Effector CD4-positive, alpha-beta T cell (primary cell): ENCODE measurements at places on chromosomes 6 and 20.

GRCh38 chr6:159467473-159468041 lies 225.5 kb downstream of the SOD2 start:
- DNase-seq = no peak

DNA sequence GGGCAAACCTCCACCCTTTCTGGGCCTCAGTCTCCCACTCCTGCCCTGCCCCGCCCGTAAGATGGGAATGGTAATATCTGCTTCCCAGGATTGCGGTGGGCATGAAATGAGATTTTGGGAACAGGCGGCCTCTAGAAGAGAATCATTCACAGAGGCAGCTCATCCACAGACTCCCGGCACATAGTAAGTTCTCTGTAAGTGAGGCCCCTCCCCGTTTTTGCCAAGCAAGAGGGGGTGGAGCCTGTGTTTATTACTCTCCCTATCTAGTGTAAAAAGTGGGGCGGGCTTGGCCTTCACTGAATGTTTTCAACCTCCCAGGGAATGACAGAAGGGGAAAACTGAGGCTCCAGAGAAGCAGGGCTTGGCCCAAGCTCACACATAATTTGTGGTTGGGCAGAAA lies 20.0 kb downstream of the SUN5 start:
- no peak for DNase-seq

- no peak for DNase-seq
These were observed 139.3 kb upstream of the PHACTR1 start for GRCh38 chr6:12577124-12577850.

- DNase-seq = no peak
These were observed 42.1 kb downstream of the BFSP1 start for GRCh38 chr20:17488916-17489600.

- no peak for DNase-seq
These were observed 159.8 kb downstream of the TFAP2C start for GRCh38 chr20:56788671-56789610.

DNA sequence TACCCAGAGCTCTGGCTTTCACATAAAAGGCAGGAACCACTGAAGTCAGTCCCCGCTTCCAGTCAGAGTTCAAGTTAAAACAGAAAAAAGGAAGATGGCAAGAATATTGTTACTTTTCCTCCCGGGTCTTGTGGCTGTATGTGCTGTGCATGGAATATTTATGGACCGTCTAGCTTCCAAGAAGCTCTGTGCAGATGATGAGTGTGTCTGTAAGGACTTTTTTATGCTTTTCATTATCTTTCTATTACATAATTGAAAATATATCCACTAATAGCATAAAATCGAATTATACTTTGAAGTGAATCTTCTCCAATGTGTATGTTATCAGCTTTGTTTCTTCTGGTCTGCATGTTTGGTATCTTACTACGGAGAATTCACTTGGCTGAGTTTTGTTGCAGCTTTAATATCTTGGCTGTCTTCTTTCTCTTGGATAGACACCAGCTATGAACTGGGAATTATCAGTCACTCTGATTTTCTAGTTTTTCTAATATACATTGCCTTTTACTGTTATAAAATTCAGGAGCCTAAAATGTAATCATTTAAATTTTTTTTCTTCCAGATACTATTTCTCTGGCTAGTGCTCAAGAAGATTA lies at the start of gene OTOR:
Gene OTOR, plus strand, starts transcription at position 51 of the 593 bp plus-strand sequence. Its CDS starts 44 bp downstream, at position 95.
- no peak for DNase-seq

GRCh38 chr20:37389844-37390275 lies 43.9 kb downstream of the SRC start:
- no peak for DNase-seq

DNA sequence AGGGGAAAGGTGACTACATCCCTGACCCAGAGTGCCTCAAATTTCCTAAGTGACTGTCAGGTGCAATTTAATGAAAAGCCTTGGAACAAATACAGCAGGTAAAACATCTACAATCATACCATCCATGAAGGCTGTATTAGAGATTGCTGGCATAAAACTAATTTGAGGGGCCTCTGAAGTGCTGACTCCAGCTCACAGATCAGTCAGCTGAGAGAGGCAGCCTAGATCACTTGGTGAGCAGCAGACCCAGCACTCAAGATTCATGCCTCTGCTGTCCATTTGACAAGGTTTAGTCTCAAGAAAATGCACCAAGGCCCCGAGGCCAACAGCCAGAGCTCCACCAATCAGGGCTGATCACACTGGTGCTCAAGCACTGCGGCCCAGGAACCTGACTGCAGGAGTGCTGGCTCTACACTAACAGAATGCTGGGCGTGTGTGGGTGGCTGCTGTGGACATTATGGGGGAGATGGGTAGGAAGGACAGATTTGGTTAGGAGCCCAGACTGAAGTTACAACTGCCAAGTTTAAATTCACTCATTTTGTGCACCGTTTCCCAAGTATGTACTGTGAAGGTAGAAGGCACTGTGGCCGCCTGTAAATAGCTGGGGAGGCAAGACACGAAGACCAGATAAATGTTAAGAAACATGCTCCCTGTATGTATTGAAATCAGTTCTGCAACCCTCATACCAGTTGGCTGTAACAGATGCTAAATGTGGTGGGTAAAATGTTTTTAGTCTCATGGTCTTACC lies 28.2 kb downstream of the SNX5 start:
- no peak for DNase-seq

GRCh38 chr20:17568972-17569521 lies 828 bp upstream of the DSTN start:
- DNase-seq = no peak

DNA sequence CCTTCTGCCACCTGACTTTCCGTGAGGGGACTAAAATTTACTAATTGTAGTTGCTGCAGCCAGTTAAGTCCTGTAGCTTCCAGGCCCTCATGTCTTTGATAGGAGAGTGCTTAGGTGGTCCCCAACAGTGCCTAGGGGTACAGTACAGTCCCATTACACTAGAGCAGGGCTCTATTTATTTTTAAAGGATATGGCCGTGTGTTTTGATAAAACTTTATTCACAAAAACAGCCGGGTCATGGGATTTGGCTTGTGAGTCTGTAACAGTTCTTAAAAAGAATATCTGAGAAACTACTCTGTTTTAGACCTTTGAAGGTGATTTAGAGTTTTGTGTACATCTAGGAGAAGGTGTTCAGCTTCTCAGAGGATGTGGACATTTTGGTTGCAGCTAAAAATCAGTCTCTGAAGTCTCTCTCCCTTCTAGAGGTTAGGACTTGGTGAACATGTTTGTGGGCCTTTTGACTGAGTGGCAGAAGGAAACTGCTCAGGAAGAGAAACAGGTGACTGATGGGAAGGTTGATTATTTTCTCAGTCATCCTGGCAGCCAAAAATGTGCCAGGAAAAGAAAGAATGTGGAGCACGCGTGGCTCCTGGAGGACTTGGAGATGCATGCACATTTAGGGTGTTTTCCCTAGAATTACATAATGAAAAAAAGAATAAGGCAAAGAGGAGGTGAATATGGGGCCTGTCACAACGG lies 57.4 kb downstream of the VAPB start:
- DNase-seq = no peak

- no peak for DNase-seq
These were observed 82.4 kb downstream of the IRF4 start for GRCh38 chr6:473768-474452.

DNA sequence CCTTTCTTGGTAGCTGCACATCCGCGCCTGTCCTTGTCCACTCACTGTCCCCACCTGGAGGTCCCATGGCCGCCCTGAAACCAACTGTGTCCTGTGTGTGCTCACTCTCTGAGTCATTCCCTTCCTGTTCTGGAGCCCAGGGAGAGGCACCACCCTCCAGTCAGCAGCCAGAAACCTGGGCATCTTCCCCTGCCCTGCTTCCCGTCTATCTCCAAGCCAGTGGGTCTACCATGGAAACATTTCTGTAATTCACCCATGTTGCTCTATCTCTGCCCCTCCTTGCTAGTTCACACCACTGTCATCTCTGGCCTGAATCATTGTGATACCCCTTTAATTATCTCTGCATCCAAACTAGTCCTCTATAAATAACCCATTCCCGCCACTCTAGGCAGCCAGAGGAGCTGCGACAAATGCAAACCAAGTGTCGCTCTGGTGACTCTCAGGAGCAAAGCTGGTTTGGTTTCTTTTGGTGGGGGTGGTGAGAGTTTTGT lies 28.8 kb upstream of the SYNJ2 start:
- DNase-seq = no peak

DNA sequence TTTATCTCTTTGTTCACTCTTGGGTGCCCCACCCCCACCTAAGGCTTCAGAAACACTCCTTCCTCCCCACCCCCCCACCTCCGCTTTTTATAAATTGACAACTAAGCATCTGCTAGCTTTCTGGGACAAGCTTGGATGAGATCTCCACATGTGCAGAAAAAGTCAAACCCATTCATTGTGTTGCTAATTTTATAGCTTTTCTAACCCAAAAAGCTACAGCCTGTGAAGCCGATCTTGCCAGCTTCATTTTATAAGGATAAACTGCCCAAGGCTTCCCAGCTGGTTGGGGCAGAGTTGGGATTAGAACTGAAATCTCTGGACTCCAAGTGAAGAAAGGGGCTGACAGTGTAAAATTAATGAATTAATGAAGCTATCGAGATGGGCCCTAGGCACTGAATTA lies 24.1 kb downstream of the BPIFB4 start:
- DNase-seq = no peak

GRCh38 chr20:52062452-52063209 lies 128.9 kb downstream of the ZFP64 start:
- DNase-seq = no peak

- no peak for DNase-seq
These were observed 111.1 kb upstream of the MCHR2 start for GRCh38 chr6:100105138-100105537.

DNA sequence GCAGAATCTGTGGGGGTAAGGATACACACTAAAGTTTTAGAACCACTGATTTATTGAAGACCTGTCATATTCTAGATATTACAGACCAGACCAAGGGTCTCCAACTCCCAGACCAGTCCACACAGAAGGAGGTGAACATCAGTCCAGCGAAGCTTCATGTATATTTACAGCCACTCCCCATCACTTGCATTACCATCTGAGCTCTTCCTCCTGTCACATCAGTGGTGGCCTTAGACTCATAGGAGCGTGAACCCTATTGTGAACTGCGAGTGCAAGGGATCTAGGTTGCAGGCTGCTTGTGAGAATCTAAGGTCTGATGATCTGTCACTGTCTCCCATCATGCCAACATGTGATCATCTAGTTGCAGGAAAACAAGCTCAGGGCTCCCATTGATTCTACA lies 5.0 kb upstream of the BCLAF1 start:
- no peak for DNase-seq

DNA sequence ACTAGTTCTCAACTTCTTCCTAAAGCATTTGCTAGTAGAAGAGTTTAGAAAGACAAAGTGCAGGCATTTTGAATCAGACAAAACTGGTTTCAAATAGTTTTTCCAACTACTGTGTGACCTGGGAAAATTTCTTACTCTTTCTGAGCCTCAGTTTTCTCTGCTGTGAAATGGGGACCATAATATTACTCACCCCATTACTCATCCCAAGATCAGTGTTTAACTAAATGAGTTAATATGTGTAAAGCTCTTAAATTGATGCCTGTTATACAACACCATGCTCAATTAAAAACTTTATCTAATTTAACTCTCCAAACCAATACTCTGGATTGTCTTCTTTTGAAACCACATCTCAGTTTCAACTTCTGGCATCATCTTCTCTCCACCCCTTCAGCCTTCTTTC lies 87.4 kb downstream of the DNAH8 start:
- DNase-seq = no peak

- DNase-seq = no peak
These were observed 72.3 kb downstream of the MRPL14 start for GRCh38 chr6:44054721-44055559.

GRCh38 chr6:144150710-144151657 lies 667 bp downstream of the STX11 start:
- DNase-seq = peak; percentile 48

DNA sequence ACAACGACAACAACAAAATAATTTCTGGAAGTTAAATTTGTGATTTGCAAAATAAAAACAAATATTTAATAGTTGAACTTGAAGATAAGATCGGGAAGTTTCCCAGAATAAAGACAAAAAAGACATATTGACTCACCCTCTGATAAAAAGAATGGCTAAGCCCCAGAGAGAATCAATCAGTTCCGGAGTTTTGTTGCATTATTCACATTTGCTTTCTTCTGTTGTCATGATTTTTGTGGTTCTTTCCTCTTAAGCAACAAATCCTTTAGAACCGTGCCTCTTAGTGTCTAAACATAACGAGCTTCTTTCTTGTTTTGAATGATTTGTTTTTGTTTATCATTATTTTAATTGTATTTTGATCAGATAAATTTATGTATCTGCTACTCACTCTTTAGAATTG lies 337.7 kb upstream of the PRND start:
- no peak for DNase-seq

DNA sequence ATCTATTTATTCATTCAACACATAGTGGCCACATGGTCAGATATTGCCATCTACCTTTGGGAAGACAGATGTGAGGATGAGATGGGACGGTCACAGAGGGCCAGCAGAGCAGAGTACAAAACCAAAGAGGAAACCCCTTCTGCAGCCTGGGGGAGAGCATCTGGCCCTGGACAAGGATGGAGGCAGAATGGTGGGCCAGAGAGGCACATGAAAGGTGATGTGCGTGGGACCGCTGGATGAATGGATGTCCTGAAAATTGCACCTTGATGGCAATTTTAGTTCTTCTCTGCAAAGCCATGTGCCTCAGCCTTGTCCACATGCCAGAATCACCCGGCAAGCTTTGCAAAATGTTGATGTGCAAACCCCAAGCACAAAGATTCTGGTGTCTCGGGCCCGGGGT lies 77.4 kb upstream of the CD93 start:
- DNase-seq = no peak

DNA sequence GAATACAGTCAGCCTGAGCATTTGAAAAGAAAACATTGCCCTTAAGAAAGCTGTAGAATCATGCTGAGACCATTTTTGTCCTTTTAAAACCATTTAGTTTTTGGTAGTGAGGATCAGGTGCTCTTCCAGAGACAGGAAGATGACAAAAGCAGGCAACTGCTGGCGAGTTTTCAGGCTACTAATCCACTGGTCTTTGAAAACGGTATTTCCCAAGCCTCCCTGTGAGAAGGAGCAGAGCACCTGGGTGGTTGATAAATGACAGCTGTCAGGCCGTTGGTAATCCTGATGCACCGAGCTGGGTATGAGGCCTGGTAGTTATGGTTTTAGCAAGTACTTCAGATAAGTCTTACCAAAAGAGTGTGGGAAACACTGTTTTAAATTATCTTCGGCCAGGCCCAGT lies 10.1 kb upstream of the SEC63 start:
- no peak for DNase-seq

DNA sequence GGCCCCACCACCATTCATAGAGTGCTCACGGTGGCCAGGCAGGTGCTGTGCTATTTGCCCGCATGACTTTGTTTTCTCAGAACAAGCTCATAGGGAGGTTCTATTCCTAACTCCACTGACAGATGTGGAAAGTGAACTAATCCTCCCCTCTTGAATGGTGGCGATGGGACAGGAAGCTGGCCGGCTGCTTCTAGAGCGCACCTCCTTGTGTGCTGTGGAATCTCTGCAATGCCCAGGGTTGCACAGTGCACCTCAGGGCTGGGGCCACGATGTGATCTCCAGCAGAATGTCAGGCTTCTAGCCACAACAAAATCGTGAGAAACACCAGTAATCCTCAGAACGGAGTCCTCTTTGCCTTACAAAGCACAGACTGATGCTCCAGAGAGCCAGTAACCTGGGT lies 53.8 kb upstream of the SLC22A23 start:
- no peak for DNase-seq
